ENCODE measurements at places on chromosomes 2 and 18.

DNA sequence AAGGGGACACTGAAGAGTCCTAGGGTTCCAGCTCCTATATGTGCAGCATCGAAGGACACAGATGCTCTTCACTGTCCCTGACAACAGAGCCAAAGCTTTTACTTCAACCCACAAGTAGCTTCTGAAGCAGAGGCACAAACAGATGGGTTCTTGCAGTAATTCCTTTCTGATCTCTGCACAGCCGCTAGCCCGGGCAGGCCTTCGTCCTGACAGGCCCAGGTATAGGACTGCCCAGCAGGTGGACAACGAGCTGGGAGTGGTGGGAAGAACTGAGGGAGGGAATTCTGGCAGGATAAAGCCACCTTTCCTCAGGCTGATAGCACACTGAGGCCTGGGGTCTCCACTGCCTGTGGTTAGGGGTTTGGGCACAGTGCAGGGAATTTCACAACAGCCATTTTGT is 94.8 kb downstream of the RHOB start:
- DNase-seq = no peak

GRCh38 chr18:77320971-77321559 is 71.4 kb downstream of the GALR1 start:
- DNase-seq = peak; percentile 68

GRCh38 chr2:198161151-198161550 is 356.8 kb downstream of the PLCL1 start:
- DNase-seq = no peak

DNA sequence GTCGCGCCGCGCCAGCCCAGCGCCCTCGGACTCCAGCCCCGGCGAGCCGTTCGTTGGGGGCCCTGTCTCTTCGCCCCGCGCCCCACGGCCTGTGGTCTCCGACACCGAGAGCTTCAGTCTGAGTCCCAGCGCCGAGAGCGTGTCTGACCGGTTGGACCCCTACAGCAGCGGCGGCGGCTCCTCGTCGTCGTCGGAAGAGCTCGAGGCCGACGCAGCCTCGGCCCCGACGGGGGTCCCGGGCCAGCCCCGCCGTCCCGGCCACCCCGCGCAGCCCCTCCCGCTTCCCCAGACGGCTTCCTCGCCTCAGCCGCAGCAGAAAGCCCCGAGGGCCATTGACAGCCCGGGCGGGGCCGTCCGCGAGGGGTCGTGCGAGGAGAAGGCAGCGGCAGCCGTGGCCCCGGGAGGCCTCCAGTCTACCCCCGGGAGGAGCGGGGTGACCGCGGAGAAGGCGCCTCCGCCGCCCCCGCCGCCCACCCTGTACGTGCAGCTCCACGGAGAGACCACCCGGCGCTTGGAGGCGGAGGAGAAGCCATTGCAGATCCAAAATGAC is 1.4 kb downstream of the PHLPP1 start:
- peak; percentile 63 for DNase-seq

DNA sequence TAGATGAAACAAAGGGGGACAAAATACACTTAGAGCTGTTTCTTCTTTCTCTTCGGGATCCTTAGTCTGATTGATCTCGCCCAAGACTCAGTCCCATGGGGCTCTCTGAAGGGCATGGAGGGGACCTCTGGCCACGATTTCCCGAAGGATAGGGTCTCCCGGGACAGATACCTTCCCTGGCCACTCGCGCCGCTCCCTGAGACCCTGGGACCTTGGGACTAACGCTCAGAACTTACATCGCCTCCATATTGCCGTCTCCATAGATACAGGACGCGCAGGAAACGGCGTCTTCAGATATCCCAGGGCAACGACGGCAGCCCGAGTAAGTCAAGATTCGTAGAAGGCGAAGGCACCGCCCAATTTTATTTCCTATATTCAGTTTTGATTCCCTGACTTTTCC is at the start of gene CFAP65:
TSS of gene CFAP65 (minus strand) at position 265 of the 400 bp plus-strand sequence. CDS start 2,468 bp downstream, outside the sequence.
- DNase-seq = peak; percentile 90

DNA sequence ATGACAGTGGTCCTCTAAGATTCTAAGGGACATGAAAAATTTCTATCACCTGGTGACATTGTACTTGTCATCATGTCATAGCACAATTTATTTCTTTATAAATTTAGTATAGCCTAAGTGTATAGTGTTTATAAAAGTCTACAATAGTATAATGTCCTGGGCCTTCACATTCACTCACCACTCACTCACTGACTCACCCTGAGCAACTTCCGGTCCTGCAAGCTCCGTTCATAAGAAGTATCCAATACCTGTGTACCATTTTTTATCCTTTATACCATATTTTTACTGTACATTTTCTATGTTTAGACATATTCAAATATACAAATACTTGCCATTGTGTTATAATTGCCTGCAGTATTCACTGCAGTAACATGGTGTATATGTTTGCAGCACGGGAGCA is 72.8 kb upstream of the DSEL start:
- no peak for DNase-seq

- no peak for DNase-seq
These were observed 63.3 kb downstream of the RPIA start for GRCh38 chr2:88754585-88755320.

- DNase-seq = no peak
These were observed 59.6 kb downstream of the CELF4 start for GRCh38 chr18:37506001-37506400.

- no peak for DNase-seq
These were observed 401.6 kb downstream of the CLIP4 start for GRCh38 chr2:29516767-29517166.

DNA sequence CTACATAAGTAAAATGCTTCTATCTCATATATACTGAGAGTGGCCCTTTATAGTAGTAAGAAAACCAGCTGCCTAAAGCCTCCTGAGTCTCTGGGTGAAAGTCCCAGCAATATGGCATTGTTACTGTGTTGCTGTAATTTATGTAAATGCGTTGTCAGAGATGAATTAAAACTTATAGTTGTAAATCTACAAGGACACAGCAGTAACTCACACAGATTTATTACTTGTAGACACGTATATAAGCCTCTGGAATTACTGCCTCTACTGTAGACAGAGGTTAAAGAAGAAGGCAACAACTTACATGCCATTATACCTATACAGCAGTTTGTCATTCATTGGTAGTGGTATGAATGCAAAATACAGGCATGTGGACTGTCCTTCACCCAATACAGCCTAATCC is 169.1 kb upstream of the BOD1L2 start:
- DNase-seq = no peak

- DNase-seq = no peak
These were observed 48.6 kb downstream of the SLC8A1 start for GRCh38 chr2:40403233-40403836.

DNA sequence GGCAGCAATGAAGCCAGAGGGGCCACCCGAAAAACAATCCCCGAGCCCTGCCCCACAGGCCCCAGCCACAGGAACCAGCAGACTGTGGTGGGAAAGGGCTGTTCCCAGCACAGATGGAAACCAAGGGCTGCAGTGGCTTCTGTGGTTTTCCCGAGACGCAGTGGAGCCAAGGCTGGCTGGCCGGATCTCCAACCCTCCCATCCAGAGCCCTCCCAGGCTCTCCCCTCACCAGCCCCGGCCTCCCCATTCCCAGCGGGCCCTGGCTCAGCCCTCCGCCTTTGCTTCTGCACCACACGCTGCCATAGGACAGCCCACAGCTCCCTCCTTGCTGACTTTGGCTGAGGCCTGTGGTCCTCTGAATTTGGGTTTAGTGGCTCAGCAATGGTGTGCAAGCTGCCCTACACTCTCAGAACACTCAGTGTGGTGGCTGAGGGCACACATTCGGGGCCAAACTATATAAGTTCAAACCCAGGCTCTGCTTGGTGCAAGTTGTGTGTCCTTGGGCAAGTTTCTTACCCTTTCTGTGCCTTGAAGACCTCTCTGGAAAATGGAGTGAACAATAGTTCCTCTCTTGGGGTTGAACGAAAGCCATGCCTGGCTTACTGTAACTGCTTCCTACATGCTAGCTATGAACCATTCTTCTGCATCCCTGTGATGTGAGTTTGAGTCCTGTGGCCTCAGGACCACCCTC is 200.1 kb downstream of the SMAD7 start:
- no peak for DNase-seq

GRCh38 chr2:71326968-71327367 is 4.6 kb upstream of the ZNF638 start:
- DNase-seq = no peak

DNA sequence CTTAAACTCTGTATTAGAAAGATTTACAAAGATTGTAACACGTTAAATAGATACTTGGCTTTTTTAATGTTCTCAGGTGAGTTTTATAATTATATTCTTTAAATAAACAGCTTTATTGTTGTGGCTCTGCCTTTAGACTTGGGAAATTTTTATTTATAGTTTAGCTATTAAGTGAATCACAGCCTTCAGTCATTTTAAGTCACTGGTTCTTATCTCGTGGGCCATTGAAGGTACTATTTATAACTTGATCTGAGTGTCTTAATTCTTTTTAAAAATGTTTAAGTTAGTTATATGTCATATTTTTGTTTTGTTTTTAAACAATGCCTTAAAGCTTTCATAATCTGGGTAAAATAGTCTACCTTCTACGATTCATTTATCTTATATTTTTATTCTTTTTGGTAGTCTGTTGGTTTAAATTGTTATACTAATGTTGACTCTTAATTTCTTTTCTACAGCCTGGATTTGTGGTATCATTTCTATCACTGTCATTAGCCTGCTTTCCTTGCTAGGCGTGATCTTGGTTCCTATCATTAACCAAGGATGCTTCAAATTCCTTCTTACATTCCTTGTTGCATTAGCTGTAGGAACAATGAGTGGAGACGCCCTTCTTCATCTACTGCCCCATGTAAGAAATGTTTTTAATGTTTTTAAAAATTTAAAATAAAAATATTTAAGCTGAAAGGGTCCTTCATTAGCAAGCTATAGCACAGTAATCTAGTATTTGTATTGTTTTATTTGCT is 49.3 kb downstream of the SLC39A10 start:
- no peak for DNase-seq

GRCh38 chr2:183070942-183071844 is 7.4 kb upstream of the DUSP19 start:
- DNase-seq = no peak

GRCh38 chr2:195486987-195487644 is 169.9 kb upstream of the SLC39A10 start:
- DNase-seq = peak; percentile 49

- no peak for DNase-seq
These were observed 73.8 kb downstream of the SPTBN1 start for GRCh38 chr2:54529935-54530334.

- DNase-seq = no peak
These were observed 87.5 kb downstream of the ZCCHC2 start for GRCh38 chr18:62610351-62610700.

- DNase-seq = no peak
These were observed 44.2 kb upstream of the MFF start for GRCh38 chr2:227280895-227281294.

DNA sequence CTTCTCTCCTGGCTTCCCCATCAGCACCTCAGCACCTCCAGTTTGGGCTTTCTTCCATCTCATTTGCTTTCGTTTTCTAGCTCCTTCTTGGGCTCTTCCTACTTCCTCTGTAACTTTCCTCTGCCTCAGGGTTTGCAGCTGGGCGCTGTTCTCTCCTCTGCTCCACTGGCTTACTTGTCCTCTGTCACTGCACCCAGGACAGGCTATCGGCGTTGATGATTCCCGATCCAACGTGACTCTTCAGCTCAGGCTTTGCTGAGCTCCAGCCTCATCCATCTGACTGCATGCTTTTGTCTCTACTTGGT is 362.4 kb downstream of the CYRIA start:
- DNase-seq = no peak

DNA sequence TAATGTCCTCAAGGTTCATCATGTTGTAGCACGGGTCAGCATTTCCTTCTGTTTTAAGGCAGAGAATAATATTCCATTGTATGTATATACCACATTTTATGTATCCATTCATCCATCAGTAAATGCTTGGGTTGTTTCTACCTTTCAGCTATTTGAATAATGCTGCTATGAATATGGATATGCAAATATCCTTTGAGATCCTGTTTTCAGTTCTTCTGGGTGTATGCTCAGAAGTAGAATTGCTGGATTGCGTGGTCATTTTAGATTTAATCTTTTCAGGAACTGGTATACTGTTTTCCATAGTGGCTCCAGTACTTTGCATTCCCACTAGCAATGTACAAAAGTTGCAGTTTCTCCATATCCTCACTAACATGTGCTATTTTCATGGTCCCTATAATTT is 13.4 kb upstream of the ASB1 start:
- no peak for DNase-seq

- DNase-seq = no peak
These were observed 1995.5 kb upstream of the CELF4 start for GRCh38 chr18:39561126-39561525.

- DNase-seq = no peak
These were observed 386 bp downstream of the ICOS start for GRCh38 chr2:203936949-203937348.

DNA sequence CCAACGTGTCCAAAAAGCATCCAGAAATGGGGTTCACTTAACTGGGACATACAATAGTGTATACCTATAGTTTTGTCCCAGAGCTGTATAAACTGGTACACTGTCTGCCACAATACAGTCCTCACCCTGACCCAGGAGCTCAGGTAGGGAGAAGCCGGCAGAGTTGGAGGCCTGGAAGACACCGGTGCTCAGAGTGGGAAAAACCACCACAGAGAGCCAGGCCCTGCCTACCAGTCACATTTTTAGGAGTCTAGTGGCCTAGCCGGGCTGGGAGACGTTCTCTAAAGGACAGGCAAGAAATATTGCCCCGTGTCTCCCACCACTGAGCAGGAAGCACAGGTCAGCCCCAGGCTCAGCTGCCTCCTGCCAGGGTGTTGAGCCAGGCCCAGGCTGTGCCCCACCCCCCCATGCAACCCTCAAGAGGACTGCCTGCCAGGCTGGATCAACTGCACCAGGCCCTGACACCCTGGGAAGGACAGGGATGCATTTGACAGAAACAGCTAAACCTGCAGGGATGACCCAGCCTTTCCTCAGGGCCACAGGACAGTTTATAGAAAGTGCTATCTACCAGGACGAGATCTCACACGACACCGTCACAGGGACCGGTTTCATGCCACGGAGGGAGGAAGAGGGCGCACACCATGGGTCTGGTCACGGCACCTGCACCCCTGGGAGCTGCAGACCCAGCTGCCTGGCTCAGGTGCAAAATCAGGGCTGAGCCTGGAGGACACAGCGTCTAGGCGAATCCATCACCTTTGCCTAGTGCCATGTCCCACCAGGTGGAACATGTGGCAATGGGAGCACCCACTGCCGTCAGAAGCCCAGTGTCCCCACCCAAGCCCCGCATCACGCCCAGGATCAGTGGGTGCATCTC is 89.9 kb downstream of the TMEM18 start:
- no peak for DNase-seq

All from brain (organoid and tissue), 16 donors.